ENCODE measurements at places on chromosomes 16 and 17. TPM values are rescaled to one million over a fixed set of nuclear protein-coding genes. Genes with fewer than 3 reads are reported as not detected.

DNA sequence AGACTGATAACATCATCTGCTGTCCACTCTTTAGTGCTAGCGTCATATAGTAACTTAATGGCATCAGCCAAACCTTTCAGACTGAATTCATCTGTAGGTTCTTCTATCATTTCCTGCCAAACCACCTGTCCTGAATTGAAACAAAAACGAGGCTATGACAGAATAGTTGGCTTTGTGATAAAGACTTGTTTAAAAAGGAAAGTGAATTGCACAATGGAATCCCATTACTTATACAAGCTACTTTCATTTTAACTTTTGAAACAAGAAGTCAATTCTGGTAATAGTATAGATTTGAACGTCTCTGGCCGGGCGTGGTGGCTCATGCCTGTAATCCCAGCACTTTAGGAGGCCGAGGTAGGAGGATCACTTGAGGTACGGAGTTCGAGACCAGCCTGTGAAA is 18.2 kb downstream of the LASP1NB start:
- no peak for DNase-seq

DNA sequence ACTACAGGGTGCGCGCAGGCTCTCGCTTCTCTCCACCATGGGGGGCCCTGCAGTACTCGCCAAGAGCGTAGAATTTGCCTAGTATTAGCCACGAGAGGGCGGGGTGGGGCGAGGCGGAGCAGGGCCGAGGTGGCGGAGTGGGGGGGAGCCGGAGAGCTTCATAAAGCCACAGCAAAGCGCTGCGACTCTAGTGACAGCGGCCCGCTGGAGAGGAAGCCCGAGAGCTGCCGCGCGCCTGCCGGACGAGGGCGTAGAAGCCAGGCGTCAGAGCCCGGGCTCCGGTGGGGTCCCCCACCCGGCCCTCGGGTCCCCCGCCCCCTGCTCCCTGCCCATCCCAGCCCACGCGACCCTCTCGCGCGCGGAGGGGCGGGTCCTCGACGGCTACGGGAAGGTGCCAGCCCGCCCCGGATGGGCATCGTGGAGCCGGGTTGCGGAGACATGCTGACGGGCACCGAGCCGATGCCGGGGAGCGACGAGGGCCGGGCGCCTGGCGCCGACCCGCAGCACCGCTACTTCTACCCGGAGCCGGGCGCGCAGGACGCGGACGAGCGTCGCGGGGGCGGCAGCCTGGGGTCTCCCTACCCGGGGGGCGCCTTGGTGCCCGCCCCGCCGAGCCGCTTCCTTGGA is at the start of gene TBX21:
TSS of gene TBX21 (plus strand) at position 190 of the 627 bp plus-strand sequence. CDS start at position 409, 219 bp downstream.
- DNase-seq, result no peak

DNA sequence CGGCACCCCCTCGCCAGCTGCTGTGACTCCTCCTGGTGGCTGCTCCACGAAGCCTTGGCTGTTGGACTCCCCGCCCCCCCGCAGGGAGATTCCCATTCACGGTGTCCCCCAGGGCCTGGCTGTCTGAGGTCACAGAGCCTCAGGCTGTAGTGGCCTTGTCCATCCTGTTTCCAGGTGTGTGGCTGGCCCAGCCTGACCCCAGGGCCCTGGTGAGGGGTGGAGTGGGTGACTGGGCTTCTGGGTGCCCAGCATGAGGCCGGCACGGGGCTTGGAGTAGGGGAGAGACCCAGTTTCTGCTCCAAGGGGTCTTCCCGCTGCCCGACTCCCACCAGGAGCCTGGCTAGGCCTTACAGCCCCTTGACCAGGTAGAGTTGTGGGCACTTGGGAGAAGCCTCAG is 10.4 kb downstream of the PRSS27 start:
- no peak for DNase-seq

DNA sequence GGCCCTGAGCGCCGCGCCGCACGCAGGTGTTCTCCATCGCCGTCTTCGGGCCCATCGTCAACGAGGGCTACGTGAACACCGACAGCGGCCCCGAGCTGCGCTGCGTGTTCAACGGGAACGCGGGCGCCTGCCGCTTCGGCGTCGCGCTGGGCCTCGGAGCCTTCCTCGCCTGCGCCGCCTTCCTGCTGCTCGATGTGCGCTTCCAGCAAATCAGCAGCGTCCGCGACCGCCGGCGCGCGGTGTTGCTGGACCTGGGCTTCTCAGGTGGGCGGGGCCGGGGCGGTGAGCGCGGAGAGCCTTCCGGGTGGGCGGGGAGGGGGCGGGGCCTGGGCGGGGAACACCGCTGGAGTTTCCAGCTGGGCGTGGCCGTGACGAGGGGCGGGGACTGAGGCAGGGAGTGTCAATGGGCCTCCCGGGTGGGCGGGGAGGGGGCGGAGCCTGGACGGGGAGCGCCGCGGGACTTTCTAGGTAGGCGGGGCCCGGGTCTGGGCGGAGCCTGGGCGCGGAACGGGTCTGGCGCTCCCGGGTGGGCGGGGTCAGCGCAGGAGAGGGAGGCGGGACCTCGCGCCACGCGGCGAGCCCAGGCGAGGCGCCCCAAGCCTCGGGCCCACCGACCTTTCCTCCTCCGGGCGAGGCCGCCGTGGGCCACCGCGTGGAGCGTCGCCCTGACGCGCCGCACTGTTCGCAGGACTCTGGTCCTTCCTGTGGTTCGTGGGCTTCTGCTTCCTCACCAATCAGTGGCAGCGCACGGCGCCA is 2.4 kb downstream of the SYNGR3 start:
- peak; percentile 42 for DNase-seq

DNA sequence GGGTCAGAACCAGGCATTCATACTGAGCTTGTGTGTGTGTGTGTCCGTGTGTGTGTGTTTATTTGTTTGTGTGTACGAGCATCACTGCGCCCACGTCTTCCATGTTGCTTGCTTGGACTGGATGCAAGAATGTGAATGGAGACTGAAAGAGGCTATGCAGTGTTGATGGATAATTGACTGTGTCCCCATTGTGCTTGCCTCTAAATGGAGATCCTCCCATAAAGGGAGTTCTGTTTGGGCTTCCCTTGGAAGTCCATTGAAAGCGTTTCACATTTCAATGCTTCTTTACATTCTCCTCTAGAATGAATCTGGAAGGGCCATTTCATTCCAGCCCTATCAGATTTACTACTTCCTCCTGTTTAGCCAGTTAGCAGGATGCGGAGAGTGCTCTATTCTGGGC is 124.0 kb downstream of the GP2 start:
- no peak for DNase-seq

CA10 gene
- not detected for total RNA-seq

PCGF2 gene
- total RNA-seq, result 25.1 TPM

All from kidney epithelial cell (primary cell).